ENCODE measurements at places on chromosomes 16 and 17.

- DNase-seq: peak; percentile 49
Measured at GRCh38 chr16:3065069-3065741, at the start of gene IL32. IL32 (plus strand) TSS chr16:3065640; CDS start chr16:3065812, 172 bp downstream.

DNA sequence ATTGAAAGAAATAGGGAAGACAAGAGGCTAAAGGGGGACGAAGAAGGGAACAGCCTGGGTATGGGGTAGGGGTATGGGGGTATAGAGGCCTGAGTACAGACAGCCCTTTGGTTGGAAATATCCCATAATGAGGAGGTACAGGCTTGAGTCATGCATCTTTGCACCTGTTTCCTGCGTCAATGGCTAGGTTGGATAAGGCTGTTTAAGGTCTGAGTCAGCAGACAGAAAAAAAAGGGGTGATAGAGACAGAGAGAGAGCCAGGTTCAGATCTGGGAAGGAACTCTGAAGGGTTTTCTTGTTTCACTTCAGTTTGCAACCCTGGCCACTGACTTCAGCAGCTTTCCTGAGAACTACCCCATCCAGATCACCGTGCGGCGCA lies 8.5 kb downstream of the FNDC8 start:
- peak; percentile 9 for DNase-seq

DNA sequence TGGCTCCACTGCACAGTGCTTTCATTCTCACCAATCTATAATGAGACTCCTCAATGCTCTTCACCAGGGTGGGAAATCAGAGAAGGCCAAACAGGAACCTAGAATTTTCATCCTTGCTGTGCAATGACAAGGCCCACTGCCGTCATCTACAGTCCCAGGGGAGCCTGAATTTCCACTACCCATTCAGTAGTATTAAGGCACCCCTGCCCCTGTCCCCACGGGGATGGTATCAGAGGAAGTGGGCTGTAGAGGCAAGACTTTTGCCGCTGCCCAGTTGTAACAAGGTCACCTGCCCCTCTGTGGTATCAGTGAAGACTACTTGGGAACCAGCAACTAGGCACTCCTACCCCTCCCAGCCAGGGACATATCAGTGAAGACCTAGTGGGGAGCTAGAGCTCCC lies 104.5 kb downstream of the C16orf78 start:
- DNase-seq: no peak

DNA sequence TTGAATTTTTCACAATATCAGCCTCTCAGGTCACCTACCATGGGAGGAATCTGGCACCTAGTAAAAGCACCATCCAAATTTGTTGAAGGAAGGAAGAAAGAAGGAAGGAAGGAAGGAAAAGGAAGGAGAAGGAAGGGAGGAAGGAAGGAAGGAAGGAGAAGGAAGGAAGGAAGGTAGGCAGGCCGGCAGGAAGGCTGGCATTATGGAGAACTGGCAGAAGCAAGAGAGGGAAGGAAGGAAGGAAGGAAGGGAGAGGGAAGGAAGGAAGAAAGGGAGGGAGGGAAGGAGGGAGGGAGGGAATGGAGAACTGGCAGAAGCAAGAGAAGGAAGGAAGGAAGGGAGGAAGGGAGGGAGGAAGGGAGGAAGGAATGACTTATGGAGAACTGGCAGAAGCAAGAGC lies 24.3 kb downstream of the WSCD1 start:
- no peak for DNase-seq

GRCh38 chr16:50036426-50036825 lies 11.4 kb downstream of the CNEP1R1 start:
- no peak for DNase-seq

- DNase-seq: peak; percentile 88
Measured at GRCh38 chr16:70433458-70434103, 5.3 kb downstream of the ST3GAL2 start.

GRCh38 chr17:12737740-12738469 lies 51.4 kb upstream of the ARHGAP44 start:
- no peak for DNase-seq

DNA sequence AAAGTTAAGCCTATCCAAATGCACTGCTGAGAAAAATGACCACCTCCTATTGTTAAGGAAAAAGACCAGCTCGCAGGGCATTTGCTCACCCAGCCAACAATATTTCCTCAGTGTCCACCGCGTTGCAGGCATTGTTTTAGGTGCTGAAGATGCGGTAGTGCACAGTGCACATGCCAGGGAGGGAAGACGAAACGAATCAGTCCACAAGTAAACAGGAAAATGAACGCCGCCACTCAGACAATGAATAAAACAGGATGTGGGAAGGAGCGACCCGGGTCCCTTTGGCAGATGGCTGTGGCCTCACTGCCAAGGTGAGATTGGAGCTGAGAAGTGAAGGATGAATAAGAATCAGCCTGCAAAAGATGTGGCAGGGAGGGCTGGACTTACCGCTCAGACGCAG lies 249.2 kb downstream of the FOXL1 start:
- DNase-seq: no peak

GRCh38 chr16:84881702-84882521 lies 62.1 kb downstream of the CRISPLD2 start:
- peak; percentile 95 for DNase-seq

- no peak for DNase-seq
Measured at GRCh38 chr17:1707107-1707506, 3.1 kb downstream of the TLCD2 start.

GRCh38 chr16:54506741-54507500 lies 220.3 kb upstream of the IRX3 start:
- no peak for DNase-seq

DNA sequence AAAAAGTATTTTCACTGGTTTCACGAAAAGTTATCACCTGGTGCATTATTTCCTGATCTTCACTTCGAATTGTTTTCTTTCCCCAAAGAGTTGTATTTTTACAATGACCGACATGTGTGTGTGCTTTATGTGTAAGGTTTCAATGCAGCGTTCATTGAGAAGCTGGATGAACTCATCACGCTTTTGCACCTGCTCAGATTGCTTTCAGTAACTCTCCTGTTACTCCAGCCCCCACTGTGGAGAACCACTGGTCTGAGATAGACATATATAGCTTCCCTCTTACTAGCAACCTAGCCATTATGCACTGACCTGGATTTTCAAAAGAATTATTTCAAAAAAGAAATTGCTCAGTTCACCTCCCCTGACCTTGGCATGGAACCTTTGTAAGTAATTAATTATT lies 178.3 kb upstream of the CHMP6 start:
- DNase-seq: no peak

GRCh38 chr17:51802544-51802943 lies 356.0 kb downstream of the CA10 start:
- DNase-seq: no peak

GRCh38 chr17:52995147-52995546 lies 827.6 kb upstream of the KIF2B start:
- no peak for DNase-seq

Data from HCEC 1CT (cell line).